ENCODE measurements at places on chromosomes 1 and 21. TPM values are rescaled to one million over a fixed set of nuclear protein-coding genes. Genes with fewer than 3 reads are reported as not detected.

DCDC2B gene
- not detected for polyA plus RNA-seq

TRAF3IP3 gene
- not detected for polyA plus RNA-seq

RHBDL2 gene
- not detected for polyA plus RNA-seq

AQP10 gene
- not detected for polyA plus RNA-seq

KCNQ4 gene
- polyA plus RNA-seq: 0.86 TPM

CLCA1 gene
- not detected for polyA plus RNA-seq

TRIM63 gene
- not detected for polyA plus RNA-seq

JAM2 gene
- polyA plus RNA-seq: 1.1 TPM

CYP4A11 gene
- 1.6 TPM for polyA plus RNA-seq

DCST1 gene
- polyA plus RNA-seq: not detected

DDI2 gene
- 4.9 TPM for polyA plus RNA-seq

OR6N1 gene
- not detected for polyA plus RNA-seq

ATAD3C gene
- not detected for polyA plus RNA-seq

HTR6 gene
- not detected for polyA plus RNA-seq

HEYL gene
- not detected for polyA plus RNA-seq

SLFNL1 gene
- polyA plus RNA-seq: 0.26 TPM

FCRL2 gene
- not detected for polyA plus RNA-seq

CR1L gene
- not detected for polyA plus RNA-seq

CHI3L1 gene
- not detected for polyA plus RNA-seq

KIAA1614 gene
- 1.4 TPM for polyA plus RNA-seq

BSDC1 gene
- 158 TPM for polyA plus RNA-seq

FAM72C gene
- polyA plus RNA-seq: not detected

KRTAP13-2 gene
- not detected for polyA plus RNA-seq

TNNT2 gene
- polyA plus RNA-seq: not detected

PDE9A gene
- polyA plus RNA-seq: 29.5 TPM

SMIM12 gene
- polyA plus RNA-seq: 42.6 TPM

RASAL2 gene
- polyA plus RNA-seq: 73.3 TPM

KRTAP21-2 gene
- polyA plus RNA-seq: not detected

CFAP107 gene
- polyA plus RNA-seq: not detected

ZNF644 gene
- polyA plus RNA-seq: 59.9 TPM

TMEM61 gene
- polyA plus RNA-seq: not detected

BTG2 gene
- polyA plus RNA-seq: 2.4 TPM

Measured in neural cell (in vitro differentiated cells).